GM12865 (cell line): ENCODE measurements at places on chromosomes 12 and 14.

GRCh38 chr12:53466640-53467039, 14.7 kb downstream of the PCBP2 start:
- no peak for DNase-seq

DNA sequence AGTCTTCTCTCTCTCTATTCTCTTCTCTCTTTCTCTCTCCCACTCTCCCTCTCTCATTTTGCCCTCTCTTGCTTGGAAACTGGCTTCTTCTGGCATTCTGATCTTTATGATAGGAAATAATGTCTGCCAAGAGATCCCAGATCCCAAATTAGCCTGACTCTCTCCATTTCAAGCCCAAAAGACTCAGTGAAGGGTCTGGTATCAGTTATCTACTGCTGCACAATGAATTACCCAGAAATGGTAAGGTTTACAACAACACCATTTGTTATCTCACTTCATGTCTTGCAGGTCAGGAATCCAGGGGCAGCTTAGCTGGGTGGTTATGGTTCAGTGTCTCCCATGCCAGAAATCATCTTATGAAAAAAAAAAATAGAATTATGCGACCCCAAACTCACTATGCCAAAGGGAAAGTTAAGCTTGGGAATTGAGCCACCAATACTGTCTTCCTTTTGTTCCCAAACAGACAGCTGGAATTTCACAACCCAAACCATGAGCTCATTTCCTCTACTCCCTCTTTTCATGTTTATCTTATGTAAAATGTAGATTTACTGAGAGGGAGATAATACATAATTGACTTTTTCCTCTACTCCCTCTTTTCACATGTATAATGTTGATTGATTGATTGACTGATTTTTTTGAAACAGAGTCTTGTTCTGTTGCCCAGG, 67.8 kb upstream of the FICD start:
- DNase-seq = no peak

GRCh38 chr14:50928002-50928635, 16.2 kb downstream of the PYGL start:
- peak; percentile 36 for DNase-seq

GRCh38 chr12:76028571-76029277, 2.9 kb downstream of the PHLDA1 start:
- DNase-seq = no peak

DNA sequence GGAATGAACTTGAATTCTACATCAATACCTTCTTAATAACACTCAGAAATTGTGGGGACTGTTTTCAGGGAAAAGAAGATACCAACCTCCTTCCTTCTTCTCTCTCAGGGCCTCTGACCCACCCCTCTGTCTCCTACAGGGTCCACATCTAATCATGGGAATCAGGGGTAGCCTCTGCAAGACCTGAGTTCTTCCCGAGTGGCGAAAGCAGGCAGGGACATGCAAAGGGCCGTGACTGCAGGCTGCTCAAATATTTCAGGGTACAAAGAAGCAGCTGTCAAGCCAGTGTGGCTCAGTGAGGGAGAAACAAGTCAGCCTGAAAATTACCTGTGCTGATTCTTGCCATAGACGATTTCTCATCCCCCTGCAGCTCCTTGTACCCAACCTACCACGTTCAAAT, 123.1 kb upstream of the PARP11 start:
- no peak for DNase-seq

DNA sequence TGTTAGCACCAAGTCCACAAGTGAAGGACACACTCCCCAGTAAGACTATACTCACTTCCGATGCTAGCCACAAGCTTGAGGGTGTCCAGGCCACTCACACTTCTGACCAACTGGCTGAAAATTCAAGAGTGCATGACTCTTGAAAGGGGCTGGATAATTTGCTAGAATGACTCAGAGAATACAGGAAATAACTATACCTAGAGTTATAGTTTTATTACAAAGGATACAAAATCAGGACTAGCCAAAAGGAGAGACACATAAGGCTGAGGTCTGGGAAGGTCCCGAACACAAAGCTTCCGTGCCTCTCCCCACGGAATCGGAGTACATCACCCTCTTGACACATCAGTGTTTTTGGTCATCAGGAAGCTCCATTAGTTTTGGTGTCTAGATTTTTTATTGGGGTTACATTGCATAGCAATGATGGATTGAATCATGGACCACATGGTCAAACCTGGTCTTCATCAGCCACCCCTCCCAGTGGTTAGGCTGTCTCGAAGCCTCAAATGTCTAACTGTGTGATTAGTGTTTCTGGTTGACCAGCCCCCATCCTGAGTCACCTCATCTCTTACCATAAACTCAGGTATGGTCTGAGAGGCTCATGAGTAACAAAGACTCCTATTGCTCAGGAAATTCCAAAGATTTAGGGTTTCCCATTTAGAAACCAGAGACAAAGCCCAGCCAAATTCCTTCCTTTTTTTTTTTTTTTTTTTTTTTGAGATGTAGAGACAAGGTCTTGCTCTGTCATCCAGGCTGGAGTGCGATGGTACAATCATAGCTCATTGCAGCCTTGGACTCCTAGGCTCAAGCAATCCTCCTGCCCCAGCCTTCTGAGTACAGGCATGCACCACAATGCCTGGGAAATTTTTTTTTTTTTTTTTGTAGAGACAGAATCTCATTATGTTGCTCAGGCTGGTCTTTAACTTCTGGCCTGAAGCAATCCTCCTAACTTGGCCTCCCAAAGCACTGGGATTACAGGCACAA, 472.0 kb upstream of the TBX3 start:
- DNase-seq = no peak

DNA sequence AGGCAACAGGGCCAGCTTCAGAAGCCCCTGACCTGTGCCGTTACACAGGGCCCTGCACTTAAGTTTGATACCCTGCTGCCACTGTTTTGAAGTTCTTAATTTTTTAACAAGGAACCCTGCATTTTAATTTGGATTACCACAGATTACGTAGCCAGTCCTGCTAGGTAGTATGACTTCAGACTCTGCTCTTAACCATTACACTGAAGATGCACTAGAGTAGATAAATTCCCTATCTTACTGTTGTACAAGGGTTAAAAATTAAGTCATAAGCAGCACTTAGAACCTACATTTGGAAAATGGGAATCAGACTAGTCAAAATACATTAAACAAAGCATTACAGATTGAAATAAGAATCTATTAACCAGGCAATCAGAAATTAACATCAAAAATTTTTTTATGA, 2.3 kb downstream of the GNPNAT1 start:
- no peak for DNase-seq

DNA sequence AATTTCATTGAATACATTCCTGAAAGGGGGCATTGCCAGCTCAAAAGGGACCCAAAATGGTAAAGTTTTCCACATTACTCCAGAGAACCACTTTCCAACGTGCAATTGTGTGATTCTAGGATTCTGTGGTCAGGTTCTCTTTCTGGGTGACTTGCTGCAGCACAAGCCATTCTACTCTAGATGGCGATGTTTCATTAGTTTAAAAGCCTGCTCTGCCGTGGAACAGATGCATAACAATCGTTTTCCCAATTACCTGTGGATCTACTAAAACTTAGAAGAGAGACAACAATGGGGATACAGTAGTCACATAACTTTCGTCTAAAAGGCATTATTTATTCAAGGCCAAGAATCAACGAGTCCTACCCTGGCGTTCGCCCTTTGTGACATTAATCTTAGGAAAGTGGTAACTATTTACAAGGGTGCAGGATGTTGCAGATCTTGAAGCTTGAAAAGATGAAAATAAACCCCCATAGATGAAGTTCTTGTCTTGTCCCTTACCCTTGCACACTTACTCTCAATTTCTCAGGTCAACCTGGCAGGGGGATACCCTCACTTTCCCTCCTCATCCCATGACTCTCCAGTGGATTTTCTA, 400.9 kb downstream of the SNAPC1 start:
- peak; percentile 30 for DNase-seq

GRCh38 chr14:88049936-88050335, 45.0 kb downstream of the GPR65 start:
- no peak for DNase-seq

DNA sequence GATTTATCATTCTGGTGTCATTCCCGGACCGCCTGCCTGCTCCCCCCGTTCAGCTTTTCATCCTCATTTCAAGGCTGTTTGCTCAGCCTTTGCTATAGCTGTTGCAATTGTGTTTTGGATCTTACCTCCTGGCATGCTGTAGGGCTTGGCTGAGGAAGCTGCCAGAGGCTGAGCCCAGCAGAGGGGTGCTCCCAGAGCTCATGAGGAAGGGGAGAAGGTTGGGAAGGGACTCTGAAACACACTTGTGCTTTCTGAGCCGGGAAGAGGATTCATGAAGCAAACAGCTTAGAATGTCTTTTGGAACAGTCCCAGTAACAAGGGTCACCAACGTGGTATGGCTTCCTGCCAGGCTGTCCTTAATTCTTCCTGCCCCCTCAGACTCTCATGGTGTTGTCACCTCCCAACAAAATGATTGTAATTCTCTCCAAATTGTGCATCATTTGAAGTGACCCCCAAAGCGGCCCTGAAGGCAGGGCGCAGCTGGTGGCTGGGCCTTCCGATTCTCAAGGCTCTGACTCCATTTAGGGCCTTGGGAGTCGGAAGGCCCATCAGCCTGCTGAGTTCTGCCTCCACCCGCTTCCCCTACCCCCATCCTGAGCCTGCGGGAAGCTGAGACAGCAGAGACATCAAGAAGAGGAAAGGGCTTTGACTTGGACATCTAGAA, 111.9 kb upstream of the ARHGAP5 start:
- DNase-seq = no peak

DNA sequence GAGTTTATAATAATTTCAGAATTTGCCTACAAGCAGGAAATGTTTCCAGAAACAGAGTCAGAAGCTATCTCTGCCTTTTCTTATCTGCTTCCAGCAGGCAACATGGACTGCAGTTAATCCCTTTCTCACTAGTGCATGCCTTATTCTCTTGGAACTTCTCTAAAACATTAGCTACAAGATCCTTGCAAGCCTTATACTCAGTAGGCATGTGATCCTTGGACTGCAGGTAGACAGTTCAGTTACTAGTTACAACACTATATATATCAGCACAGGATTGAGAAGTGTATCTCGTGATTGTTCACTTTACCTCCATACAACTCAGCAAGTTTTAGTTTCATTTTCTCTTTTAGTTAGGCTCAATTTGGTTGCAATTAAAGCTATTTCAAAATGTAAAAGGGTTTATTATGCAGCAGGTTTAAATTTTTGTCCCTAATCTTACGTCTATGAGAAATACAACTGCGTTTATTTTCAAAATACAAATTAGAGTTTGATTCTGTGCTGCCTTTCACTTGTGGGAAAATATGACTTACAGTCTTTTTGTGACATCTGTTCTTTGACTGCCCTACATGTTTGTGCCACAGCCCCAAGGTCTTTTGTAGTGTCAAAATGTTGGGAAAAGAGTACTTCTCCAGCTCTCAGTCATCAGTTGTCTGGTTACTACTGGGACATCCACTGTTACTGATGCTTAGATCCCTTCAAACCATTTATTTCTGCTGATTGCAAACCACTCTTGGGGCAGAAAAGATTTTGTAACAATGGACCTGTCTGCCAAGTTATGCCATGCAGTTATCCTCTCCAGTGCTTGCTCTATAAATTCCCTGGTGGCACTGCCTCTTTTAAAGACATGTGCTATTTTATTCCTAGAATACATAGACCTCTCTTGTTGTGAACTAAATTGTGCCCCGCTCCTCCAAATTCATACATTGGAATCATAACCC, 709.0 kb upstream of the FOXG1 start:
- DNase-seq = no peak

GRCh38 chr14:90979515-90979914, 80.9 kb downstream of the RPS6KA5 start:
- no peak for DNase-seq

- no peak for DNase-seq
Measured at GRCh38 chr12:30888241-30888640, 38.3 kb upstream of the TSPAN11 start.

GRCh38 chr12:132593521-132593920, 16.9 kb downstream of the LRCOL1 start:
- no peak for DNase-seq

DNA sequence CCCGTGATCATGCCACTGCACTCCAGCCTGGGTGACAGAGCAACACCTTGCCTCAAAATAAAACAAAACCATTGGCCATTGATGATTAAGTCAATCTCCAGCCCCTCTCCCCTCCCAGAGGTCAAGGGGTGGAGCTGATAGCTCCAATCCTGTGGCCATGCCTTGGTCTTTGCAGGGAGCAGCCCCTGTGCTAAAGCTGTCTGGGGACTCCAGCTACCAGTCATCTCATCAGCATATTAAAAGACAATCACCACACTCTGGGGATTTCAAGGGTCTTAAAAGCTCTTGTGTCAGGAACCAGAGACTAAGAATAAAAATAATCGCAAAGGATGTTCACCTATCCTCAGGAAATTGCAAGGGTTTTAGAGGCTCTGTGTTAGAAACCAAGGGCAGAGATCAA, 30.6 kb downstream of the HCAR2 start:
- no peak for DNase-seq

DNA sequence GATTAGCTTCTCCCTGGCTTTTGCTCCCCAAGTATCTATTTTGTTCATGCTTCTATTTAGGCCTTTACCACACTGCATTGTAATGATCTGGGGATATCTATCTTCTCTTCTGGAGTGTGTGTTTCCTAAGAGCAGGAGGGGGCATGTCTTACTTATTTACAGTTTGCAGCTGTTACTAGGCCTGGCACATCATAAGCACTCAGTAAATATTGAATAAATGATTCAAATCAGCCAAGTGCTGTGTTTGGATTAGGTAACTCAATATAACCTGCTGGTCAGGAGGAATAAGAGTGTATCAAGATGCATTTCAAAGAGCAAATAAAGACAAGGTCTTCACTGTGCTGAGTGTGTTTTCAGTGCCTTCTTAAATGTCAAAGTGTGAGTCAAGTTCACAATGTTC, 186.1 kb downstream of the FOXG1 start:
- DNase-seq = no peak

DNA sequence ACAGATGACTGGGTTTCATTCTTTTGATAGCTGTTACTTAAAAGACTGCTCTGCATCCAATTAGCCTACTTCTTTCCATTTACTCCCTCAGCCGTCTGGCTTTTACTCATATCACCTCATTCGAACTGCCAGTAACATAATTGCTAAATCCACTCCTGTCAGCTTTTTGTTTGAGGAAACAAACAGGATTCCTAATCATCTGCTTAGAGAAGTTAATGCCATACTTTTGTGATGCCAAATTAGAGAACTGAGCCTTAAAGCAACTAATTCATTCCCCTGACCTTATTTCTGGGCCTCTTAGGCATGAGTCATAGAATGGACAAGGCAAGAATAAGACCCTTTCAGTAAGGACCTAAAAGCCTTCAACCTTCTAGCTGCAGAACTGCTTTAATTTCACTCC, 2.9 kb downstream of the OXA1L start:
- no peak for DNase-seq

GRCh38 chr14:31402764-31403439, 17.4 kb downstream of the HEATR5A start:
- DNase-seq = no peak

DNA sequence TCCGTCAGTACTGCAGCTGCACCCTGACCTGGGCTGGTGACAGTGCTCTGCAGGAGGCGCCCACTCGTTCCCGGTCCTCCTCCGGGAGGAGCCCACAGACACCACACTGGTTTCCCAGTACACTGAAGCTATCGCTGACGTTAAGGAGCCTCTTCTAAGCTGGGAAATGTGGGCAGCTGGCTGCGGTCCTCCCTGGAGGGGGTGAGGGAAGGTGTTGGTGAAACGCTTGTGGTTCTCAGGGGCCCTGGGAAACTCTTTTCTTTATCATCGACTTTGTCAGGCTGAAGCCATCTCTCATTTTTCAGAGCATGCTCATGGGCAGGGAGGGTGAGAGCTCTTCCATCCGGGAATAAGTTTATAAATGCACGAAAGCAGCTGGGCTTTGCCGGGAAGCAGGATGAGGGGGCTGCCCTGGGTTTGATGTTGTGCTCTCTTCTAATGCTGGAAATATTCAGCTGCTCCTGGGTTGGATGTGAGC, 176.0 kb downstream of the CHST11 start:
- no peak for DNase-seq
